Fibroblast of villous mesenchyme (primary cell): ENCODE measurements at places on chromosomes 11 and 22. TPM values are rescaled to one million over a fixed set of nuclear protein-coding genes. Genes with fewer than 3 reads are reported as not detected.

GRCh38 chr11:13343931-13344717, 66.5 kb downstream of the BMAL1 start:
- DNase-seq: peak; percentile 76

- DNase-seq: no peak
Observed at GRCh38 chr11:87719326-87720073, 455.7 kb downstream of the RAB38 start.

DNA sequence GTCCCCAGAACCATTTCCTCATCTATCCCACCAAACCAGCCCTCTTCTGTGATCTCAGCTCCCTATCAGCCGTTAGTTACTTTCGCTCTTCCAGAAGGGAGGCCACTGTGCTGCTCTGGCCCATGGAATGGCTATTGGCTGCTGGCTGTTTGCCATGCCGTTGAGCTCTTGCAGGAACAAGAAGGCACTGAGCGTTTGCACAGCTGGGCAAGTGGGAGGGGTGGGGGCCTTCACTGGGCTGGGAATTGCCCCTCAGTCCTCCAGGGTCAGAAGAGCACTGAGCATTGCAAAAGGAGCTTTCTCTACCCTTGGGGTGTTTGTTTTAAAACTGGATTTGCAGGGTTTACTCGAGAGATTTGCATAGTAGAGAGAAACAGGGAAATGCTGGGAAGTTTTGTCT, 129.0 kb upstream of the PARVA start:
- peak; percentile 92 for DNase-seq

- no peak for DNase-seq
Observed at GRCh38 chr11:111378861-111379601, at the start of gene POU2AF1. POU2AF1 (minus strand) TSS chr11:111379275; CDS start chr11:111379177, 98 bp downstream.

DNA sequence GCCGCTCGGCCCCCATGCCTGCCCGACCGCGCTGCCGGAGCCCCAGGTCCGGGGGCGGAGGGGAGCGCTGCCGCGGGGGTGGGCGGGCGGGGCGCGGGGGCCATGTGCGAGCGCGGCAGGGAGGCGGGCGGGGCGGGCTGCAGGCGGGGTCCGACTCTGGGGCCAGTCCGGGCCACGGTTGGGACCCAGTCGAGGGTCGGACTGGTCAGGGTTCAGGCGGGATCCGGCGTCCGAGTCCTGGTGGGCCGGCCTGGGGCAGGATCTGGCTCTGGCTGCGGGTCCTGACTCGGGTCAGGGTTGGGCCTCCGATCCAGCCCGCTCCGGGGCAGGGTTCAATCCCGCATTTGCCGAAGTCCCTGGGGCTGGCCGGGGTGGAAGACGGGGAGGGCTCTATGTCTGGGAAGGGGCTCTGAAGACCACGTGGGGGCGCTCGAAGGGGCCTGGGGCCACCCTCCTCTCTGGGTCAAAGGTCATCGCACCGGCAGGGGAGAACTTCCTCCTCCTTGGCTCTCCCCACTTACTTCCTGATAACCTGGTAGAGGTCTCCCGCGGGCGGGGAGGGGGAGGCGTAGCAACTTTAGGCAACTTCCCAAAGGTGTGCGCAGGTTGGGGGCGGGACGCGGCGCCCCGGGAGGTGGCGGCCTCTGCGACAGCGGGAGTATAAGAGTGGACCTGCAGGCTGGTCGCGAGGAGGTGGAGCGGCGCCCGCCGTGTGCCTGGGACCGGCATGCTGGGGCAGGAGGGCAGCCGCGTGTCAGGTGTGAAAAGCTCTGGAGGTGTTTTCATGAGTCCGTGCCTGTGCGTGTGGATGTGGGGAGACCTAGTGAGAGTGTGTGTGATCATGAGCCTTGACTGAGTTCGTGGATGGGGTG, 603 bp downstream of the ESRRA start:
- peak; percentile 51 for DNase-seq

- DNase-seq: no peak
Observed at GRCh38 chr11:61771985-61772455, 19.6 kb downstream of the MYRF start.

DNA sequence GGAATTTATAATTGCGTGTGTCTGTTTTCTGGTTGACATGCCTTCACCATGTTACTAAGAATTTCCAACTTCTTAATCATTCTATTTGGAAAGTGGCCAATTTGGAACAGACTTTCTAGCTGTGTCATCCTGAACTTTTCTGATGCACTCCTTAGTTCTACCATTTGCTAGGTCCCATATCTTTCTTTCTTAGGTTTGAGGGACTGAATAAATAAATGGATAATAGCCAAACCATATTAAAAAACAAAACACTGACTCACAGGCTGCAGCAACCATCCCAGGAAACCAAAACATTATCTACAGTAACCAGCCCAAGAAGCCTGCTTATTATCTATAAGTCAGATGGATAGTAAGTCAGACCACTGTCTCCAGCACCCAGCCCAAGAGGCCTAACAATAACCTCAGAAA, 57.5 kb upstream of the PLET1 start:
- DNase-seq: peak; percentile 92

- no peak for DNase-seq
Observed at GRCh38 chr22:20228055-20228938, 39.8 kb downstream of the RTN4R start.

DNA sequence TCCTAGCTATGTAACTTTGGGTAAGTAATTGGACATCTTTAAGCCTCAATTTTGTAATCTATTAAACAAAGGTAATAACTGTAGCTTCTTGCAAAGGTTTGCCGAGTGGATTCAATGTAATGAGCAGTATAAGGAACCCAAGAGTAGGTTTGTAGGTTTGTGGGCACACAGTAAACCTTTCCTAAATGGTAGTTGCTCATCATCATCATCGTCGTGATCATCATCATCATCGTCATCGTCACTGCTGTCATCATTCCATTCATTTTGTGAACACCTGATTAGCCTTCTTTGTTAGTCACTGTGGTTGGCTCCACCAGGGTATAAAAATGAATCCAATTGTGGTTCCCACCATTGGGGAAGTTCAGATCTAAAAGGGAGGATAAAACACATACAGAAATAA, 223.1 kb upstream of the KIRREL3 start:
- DNase-seq: no peak

GRCh38 chr11:33713151-33713855, 12.7 kb upstream of the C11orf91 start:
- no peak for DNase-seq

DNA sequence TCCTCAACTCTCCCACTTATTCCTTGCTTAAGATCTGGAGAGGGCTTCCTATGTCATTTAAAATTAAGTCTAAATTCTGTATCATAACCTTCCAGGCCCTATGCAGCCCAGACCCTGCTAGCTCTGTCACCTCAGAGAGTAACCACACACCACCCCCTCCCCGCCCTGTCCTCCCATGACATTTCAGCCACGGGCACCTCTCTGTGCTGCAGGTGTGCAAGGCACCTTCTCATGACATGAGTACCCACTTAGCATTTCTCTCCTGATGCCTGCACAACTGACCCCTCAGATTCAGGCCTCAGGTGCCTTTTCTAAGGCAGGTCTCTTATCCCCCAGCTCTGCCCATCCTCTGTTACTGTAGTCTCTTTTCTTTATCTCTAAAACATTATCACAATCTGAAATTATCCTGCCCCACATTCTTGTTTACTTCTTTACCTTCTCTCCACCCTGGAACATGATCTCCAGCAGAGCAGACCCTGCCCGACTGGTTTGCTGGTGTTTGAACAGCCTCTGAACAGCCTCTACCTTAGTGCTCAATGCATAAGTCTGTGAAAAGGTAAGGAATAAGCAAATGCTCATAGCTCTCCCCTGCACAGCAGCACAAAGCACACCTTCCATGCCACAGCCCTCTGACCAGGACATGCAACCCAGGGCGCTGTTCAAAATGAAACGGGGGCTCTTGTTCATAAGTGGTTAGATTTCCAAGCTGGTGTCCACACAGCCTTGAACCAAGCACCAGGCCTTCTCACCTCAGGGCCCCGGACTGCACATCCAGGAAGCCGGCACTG, 196.1 kb upstream of the B3GAT1 start:
- no peak for DNase-seq

DNA sequence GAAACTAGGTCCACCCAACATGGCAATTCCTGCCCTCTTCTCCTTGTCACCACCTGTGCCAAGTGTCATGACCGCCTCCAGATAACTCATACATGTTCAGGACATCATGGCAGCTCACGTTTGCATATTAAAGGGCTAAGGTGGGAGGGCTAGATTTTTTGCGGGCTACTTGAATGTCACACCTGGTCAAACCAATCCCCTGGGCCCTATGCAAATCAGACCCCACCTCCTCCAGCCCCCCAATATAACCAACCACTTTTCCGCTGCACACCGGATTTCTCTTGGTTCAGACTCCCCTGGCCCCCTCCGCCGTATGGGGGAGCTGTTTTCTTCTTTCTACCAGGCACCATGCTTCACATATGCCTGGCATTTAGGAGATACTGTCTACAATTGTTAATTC, 12.6 kb downstream of the UPB1 start:
- no peak for DNase-seq

- no peak for DNase-seq
Observed at GRCh38 chr11:93510196-93510873, 32.9 kb downstream of the SMCO4 start.

GRCh38 chr11:126647735-126648134, 292.2 kb downstream of the ST3GAL4 start:
- DNase-seq: peak; percentile 22

- DNase-seq: peak; percentile 48
Observed at GRCh38 chr22:43000441-43001175, 14.3 kb downstream of the PACSIN2 start.

DNA sequence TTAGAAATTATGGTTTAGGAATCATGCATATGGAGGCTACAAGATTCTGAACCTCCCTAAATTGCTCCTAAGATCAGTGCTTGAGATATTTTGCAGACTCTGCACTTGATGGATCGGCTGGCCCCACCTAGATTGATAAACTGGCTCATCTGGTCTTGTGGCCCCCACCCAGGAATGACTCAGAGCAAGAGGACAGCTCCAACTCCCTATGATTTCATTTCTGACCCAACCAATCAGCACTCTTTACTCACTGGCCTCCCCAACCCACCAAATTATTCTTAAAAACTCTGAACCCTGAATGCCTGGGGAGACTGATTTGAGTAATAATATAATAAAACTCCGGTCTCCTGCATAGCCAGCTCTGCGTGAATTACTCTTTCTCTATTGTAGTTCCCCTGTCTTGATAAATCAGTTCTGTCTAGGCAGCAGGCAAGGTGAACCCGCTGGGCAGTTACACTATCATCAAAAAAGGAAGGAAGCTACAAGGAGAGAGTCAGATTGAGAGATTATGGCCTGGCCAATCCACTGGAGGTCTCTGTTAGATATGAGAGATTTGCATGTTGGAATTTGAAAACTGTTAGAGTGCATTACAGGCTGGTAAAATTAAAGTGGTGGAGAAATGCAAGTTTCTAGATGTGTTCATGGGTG, 245.8 kb downstream of the CSNK2A3 start:
- DNase-seq: no peak

GRCh38 chr22:49308300-49308699, 519.4 kb downstream of the BRD1 start:
- no peak for DNase-seq

GRCh38 chr11:15710580-15711275, 596.0 kb downstream of the INSC start:
- DNase-seq: peak; percentile 36

GRCh38 chr22:27639248-27640086, 162.1 kb downstream of the MN1 start:
- DNase-seq: no peak

DNA sequence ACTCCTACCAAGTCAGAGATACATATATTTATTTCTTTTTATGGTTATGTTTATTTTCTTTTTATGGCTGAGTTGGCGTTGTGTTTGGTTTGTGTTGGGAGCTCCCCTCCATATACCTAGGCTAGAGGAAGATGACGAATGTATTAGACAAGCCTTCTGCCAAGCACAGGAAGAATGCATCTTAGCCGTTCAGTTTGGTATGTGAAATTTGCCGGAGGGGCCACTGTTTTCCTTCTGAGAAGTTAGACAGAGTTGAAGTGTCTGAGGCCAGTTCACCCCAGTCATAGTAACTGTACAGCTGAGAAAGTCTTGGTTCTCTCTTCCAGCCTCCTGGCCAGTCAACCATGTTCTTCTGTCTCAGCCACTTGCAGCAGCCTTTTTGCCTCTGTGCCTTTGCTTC, 29.8 kb downstream of the TEAD1 start:
- DNase-seq: peak; percentile 72

DNA sequence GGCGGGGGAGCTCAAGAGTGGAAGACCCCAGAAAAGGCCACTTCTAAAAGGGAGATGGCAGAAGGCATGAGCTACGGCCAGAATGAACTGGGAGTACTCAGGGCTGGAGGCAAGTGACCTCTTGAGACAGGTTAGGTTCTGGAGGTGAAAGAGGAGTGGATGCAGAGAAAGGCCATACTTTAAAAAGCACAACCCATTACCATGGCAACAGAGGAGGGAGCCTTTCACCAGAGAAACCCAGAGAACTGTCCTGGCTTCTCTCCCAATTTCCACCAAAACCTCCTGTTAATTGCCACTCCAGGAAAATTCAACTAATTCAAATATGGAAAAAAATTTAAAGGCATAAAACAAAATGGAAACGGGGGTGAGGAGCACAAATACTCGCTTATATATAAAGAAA, 15.8 kb downstream of the A4GALT start:
- DNase-seq: no peak

DNA sequence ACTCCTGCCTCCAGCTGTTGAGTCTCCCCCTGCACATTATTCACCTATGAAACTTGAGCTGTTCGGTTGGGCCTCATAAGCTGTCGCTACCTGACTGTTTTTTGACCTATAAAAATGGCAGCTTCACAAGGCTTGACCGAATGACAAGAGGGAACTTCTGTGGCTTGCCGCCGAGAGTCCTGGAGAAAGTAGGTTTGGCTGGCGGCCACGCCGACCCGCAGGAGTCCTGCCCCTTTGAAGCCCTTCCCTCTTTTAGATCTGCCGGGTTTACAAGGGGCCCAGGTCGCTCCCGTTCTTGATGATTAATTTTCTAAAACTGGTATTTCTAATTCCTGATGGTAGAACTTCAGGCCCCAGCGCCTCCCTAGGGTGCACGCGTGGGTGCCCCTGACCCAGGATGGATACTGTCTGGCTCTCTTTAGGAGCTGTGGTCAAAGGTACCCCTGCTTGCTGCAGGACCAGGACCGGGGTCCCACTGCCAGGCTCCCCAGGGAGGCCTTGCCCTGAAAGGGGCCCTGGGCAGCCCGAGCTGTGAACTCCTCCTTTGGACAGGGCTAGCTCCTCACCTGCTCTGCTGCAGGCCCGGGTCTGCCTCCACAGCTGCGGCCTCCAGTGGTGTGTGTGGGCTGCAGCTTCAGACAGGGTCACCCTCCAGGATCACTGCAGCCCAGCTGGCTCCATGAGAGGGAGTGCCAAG, 171.8 kb downstream of the CTTN start:
- no peak for DNase-seq

- no peak for DNase-seq
Observed at GRCh38 chr11:14059491-14059890, 97.0 kb downstream of the SPON1 start.

DNA sequence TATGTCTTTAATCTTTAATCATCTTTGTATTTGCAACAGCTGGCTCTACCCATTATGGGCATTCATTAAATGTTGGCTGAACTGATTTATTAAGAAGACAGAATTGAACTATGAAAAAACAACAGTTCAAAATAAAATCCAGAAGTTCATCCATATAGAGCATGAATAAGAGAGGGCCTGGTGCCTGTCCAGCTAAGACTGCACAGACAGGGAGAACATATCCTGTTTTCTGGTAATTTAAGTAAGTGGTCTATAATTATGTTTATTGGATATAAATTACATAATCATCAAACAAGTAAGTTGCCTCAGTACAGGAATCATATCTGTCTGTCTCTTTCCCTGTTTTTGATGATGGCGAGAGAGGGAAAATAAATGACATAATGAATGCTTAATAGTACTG, 137.2 kb downstream of the RBFOX2 start:
- DNase-seq: no peak

Gene HOATZ
- total RNA-seq: not detected in 2 replicates

Gene TRPM5
- total RNA-seq: not detected in 2 replicates

Gene TMEM151A
- total RNA-seq: under 0.01 TPM in 1 of 2 replicates, not detected in the other

Gene UVRAG
- 22.9 and 37.1 TPM in 2 replicates for total RNA-seq

Gene CHADL
- 0.43 and 0.64 TPM in 2 replicates for total RNA-seq

Gene FOLR2
- total RNA-seq: not detected in 2 replicates
